ENCODE measurements at places on chromosomes 2 and 18. TPM values are rescaled to one million over a fixed set of nuclear protein-coding genes. Genes with fewer than 3 reads are reported as not detected.

Gene TPO
- not detected for total RNA-seq

DNA sequence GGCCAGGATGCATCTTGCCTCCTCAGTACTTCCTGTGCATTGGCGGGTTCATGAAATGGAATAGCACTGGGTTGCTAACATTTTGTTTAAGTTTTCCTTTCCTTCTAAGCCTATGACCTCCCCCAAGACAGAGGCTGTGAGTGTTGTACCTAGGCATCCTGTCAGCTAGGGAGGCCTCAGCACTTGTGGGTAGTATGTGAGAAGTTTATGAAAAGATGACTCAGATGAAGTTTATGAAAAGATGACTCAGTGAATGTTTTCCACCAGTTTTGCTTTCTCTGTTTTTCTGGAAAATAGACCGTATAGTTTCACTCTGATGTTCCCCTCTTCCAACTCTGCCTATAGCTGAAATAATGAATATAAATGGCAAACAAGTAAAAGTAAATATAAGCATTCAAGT lies 412.9 kb downstream of the TMEM182 start:
- H3K36me3 ChIP-seq = no peaks in the 10 kb centered on the region
- H3K27ac ChIP-seq = no peak overlapping the region
- no peak for DNase-seq
- no peak overlapping the region for H3K4me3 ChIP-seq

- H3K4me3 ChIP-seq = no peak overlapping the region
- H3K4me1 ChIP-seq = no peaks in the 10 kb centered on the region
- no peak for DNase-seq
- H3K36me3 ChIP-seq = no peaks in the 10 kb centered on the region
- no peak overlapping the region for H3K27ac ChIP-seq
Measured at GRCh38 chr2:206096876-206097275, 10.9 kb upstream of the INO80D start.

DNA sequence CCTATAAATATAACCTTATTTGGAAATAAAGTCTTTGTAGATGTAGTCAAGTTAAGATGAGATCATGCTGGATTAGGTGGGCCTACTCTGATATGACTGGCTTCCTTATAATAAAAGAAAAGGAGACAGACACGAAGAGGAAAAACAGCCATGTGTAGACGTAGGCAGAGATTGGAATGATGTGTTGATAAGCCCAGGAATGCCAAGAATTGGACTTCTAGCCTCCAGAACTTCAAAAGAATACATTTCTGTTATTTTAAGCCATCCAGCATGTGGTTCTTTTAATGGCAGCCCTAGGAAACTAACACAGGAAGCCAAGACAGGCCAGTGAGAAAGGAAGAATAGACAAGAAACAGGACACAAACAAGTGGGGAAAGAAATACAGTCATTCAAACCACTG lies 68.6 kb downstream of the NYAP2 start:
- no peaks in the 10 kb centered on the region for H3K27me3 ChIP-seq
- no peaks in the 10 kb centered on the region for H3K36me3 ChIP-seq
- no peak for DNase-seq
- H3K27ac ChIP-seq = no peak overlapping the region
- no peak overlapping the region for H3K4me3 ChIP-seq

Gene EGR4
- total RNA-seq = not detected

- H3K36me3 ChIP-seq = no peaks in the 10 kb centered on the region
- no peaks in the 10 kb centered on the region for H3K4me1 ChIP-seq
- DNase-seq = no peak
Measured at GRCh38 chr2:109519513-109519912, 94.3 kb downstream of the SEPTIN10 start.

DNA sequence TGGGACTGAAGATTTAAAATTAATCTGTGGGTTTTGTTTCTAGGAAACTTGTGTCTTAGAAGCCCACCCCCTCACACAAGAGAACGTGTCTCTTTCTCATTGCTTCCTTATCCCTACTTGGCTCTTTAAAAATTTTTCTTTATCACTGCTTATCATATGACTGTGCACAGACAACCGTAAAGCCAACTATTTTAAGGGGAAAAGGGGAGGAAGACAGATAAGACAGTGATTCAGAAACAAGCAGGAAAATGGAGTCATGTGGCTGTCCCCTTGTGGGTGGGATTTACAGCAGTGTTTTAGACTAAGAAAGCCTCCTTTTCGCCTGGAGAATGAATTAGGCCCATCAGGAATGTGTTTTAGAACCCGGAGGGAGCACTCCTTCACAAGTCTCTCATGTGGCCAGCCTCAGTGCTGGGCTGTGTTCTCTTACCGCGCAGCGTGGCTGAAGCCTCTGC lies 17.6 kb downstream of the PRKCE start:
- H3K27me3 ChIP-seq = no peaks in the 10 kb centered on the region
- no peaks in the 10 kb centered on the region for H3K36me3 ChIP-seq
- DNase-seq = no peak
- H3K4me1 ChIP-seq = peaks cover 8% of the 10 kb centered on the region
- no peak overlapping the region for H3K4me3 ChIP-seq
- H3K27ac ChIP-seq = peak overlapping the region; percentile 68

Gene TUBB8B
- total RNA-seq = 0.76 TPM

Gene NYAP2
- total RNA-seq = 0.14 TPM

DNA sequence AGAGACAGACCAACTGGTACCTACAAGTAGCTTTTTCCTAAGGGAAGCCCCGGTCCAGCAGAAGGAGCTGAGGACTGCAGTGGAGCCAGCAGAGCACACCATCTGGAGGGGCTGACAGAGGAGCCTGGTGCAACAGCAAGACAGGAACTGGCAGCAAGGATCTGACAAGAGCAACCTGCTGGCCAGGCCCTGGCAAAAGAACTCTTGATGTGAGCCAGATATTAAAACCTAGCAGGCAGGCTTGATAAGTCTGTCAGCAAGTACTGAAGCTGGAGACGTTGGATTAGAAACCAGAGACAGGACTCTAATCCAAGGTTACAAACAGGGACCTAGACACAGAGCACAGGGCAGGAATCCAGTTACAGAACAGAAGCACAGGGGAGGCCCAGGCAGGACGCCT lies 260.7 kb upstream of the MGAT5 start:
- no peaks in the 10 kb centered on the region for H3K36me3 ChIP-seq
- no peak overlapping the region for H3K4me3 ChIP-seq
- DNase-seq = no peak
- no peaks in the 10 kb centered on the region for H3K4me1 ChIP-seq

DNA sequence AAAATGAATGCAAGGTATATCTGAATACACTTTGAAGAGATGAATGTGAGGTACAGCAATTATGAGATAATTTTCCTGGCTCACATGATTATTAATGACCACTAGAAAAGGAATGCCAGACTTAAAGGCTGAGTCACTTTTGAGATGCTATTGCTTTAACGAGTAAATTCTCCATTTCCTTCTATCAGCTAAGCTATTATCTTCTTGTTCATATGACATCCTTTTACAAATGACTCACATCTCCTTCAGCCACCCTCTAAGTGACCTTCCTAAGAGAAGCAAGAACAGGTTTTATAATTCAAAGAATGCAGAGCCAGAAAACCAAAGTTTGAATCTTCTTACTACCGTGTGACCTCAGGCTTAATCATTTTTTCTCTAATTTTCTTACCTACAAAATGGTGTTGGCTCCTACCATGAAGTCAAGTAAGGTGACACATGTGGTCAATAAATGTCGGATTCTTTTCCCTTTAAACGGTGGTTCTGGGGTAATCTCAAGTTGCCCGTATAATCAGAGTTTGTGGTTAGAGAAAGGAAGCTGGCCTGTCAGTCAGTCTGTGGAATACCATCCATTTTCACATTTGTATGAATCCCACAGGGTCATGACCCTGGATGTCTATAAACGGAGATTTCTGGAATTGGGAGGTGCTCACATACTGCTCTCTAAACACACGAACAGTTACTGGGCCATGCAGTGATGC lies 184.0 kb upstream of the PID1 start:
- no peaks in the 10 kb centered on the region for H3K36me3 ChIP-seq
- H3K4me3 ChIP-seq = no peak overlapping the region
- no peaks in the 10 kb centered on the region for H3K27me3 ChIP-seq
- H3K27ac ChIP-seq = no peak overlapping the region

- H3K27ac ChIP-seq = no peak overlapping the region
- no peaks in the 10 kb centered on the region for H3K27me3 ChIP-seq
- no peak for DNase-seq
- H3K36me3 ChIP-seq = no peaks in the 10 kb centered on the region
- H3K4me3 ChIP-seq = no peak overlapping the region
- no peaks in the 10 kb centered on the region for H3K4me1 ChIP-seq
Measured at GRCh38 chr2:78561876-78562275, 463.6 kb upstream of the REG3G start.

Gene PRSS56
- not detected for total RNA-seq

- no peaks in the 10 kb centered on the region for H3K4me1 ChIP-seq
- DNase-seq = peak; percentile 46
- H3K36me3 ChIP-seq = no peaks in the 10 kb centered on the region
- no peaks in the 10 kb centered on the region for H3K27me3 ChIP-seq
- no peak overlapping the region for H3K4me3 ChIP-seq
- no peak overlapping the region for H3K27ac ChIP-seq
Measured at GRCh38 chr2:11784747-11785610, 38.5 kb downstream of the LPIN1 start.

GRCh38 chr2:223532161-223532560 lies 70.0 kb downstream of the SCG2 start:
- H3K27me3 ChIP-seq = no peaks in the 10 kb centered on the region
- no peaks in the 10 kb centered on the region for H3K36me3 ChIP-seq
- no peaks in the 10 kb centered on the region for H3K4me1 ChIP-seq
- H3K4me3 ChIP-seq = no peak overlapping the region

Gene CPLX4
- not detected for total RNA-seq

Gene CIB4
- total RNA-seq = 0.61 TPM

DNA sequence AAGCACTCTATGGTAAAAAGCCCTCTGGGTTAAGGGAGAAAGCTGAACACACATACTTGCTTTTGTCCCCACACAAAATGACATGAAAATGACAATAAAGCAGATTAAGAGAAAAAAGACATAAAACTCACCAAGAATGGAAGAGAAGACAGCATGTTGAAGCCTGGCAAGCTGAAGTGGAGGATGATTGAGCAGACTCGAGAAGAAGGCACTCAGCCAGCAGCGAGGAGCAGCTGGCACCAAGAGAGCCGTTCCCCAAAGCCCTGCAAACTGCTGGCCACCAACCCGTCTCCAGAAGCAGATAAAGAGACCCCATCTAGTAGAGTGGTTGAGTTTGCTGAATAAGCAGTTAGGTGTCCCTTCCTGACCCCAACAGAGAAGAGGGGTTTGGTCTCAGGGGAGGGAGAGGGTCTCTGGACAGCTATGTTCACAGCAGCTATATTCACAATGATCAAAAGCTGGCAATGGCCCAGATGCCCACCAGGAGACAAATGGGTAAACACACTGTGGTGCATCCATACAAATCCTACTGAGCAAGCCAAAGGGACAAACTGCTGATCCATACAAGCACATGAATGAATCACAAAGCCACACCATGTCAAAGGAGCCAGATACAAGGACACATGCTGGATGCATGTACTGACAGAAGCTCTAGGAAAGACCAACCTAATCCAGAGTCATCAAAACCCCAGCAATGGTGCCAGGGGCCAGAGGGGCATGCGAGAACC lies 36.9 kb downstream of the FAM168B start:
- peaks cover 4% of the 10 kb centered on the region for H3K4me1 ChIP-seq
- no peak overlapping the region for H3K27ac ChIP-seq
- DNase-seq = no peak
- no peaks in the 10 kb centered on the region for H3K36me3 ChIP-seq
- H3K4me3 ChIP-seq = no peak overlapping the region
- H3K27me3 ChIP-seq = no peaks in the 10 kb centered on the region

All from uterus (tissue), 4 donors.